ENCODE measurements at places on chromosomes 4 and X. TPM values are rescaled to one million over a fixed set of nuclear protein-coding genes. Genes with fewer than 3 reads are reported as not detected.

DNA sequence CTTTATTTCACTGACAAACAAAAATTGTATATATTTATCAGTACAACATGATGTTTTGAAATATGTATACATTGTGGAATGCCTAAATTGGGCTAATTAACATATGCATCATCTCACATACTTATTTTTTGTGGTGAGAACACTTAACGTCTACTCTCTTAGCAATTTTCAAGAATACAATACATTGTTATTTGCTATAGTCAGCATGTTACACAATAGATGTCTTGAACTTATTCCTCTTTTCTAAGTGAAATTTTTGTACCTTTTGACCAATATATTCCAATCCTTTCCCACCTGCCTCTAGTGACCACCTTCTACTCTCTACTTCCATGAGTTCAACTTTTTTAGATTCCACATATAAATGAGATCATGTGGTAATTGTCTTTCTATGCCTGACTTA is 35.1 kb downstream of the C4orf46 start:
- no peaks in the 10 kb centered on the region for H3K27me3 ChIP-seq
- DNase-seq = no peak
- no peaks in the 10 kb centered on the region for H3K36me3 ChIP-seq
- H3K4me1 ChIP-seq = no peaks in the 10 kb centered on the region

DNA sequence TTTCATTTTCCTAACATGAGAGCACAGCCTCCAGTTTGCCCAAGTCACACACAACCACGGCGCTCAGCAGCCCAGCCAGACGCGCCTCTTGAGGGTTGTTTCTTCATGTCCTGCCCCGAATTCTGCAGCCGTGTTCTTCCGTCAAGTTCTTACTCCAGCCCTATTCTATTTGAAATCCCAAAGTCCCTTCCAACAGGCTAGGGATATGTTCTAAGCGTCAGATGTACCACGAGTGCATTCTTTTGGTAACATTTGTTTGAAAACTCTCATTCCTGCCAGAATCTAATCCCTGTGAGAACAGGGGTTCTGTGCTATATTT is 23.1 kb downstream of the ACSL1 start:
- no peak overlapping the region for H3K4me3 ChIP-seq
- H3K27me3 ChIP-seq = no peaks in the 10 kb centered on the region
- H3K4me1 ChIP-seq = peaks cover 4% of the 10 kb centered on the region
- no peak for DNase-seq

- no peak for DNase-seq
- no peaks in the 10 kb centered on the region for H3K4me1 ChIP-seq
- no peak overlapping the region for H3K4me3 ChIP-seq
- no peak overlapping the region for H3K27ac ChIP-seq
- no peaks in the 10 kb centered on the region for H3K27me3 ChIP-seq
Measured at GRCh38 chr4:126697748-126698147, 935.0 kb upstream of the INTU start.

GRCh38 chr4:2593003-2593402 is 56.6 kb downstream of the FAM193A start:
- no peaks in the 10 kb centered on the region for H3K27me3 ChIP-seq
- no peak for DNase-seq
- H3K36me3 ChIP-seq = no peaks in the 10 kb centered on the region
- H3K4me1 ChIP-seq = peaks cover 9% of the 10 kb centered on the region
- H3K27ac ChIP-seq = no peak overlapping the region

GRCh38 chrX:48992341-48992740 is 9.7 kb downstream of the GRIPAP1 start:
- no peaks in the 10 kb centered on the region for H3K27me3 ChIP-seq
- H3K36me3 ChIP-seq = no peaks in the 10 kb centered on the region
- DNase-seq = no peak
- no peak overlapping the region for H3K4me3 ChIP-seq

GRCh38 chr4:175405961-175406360 is 406.1 kb downstream of the GPM6A start:
- no peaks in the 10 kb centered on the region for H3K36me3 ChIP-seq
- H3K27me3 ChIP-seq = no peaks in the 10 kb centered on the region

DNA sequence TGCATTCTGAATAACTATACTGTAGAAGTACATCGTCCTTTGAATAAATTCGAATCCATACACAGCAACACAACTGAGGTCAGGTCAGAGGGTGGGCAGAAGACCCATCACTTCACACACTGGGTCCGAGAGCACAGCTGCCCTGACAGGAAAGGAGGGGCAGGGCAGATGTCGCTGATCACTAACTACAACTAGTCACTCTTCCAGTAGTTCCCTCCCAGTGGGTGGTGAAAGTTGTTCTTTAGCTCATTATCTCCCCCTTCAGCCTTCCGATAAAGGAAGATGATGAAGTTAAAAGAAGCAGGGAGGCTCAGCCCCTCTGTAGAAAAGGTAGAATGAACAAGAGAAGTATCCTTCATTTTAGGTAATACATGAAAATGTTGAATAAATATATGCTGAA is 278.9 kb downstream of the INPP4B start:
- H3K27me3 ChIP-seq = no peaks in the 10 kb centered on the region
- no peaks in the 10 kb centered on the region for H3K4me1 ChIP-seq
- H3K27ac ChIP-seq = no peak overlapping the region
- H3K36me3 ChIP-seq = no peaks in the 10 kb centered on the region
- DNase-seq = no peak
- H3K4me3 ChIP-seq = no peak overlapping the region

DNA sequence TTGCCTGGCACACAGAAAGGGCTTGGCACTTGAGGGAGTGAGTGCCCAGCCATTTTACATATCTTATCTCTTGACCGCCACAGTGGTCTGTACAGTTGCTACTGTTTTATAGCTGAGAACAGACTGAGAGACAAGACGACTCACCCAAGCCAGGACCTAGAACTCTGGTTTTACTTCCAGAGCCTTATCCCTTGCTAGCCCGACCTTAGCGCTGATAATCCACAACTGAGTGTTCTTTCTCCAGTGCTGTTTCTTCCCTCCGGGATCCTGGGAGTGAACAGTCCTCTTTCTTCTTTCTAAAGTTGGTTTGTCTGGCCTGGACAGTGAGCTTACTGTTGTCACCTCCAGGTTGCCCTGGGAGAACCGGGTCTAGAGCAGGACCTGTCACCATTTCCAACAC is 52.5 kb upstream of the TADA2B start:
- H3K27ac ChIP-seq = no peak overlapping the region
- peaks cover 7% of the 10 kb centered on the region for H3K36me3 ChIP-seq
- H3K4me3 ChIP-seq = no peak overlapping the region
- no peak for DNase-seq
- peaks cover 27% of the 10 kb centered on the region for H3K4me1 ChIP-seq
- H3K27me3 ChIP-seq = no peaks in the 10 kb centered on the region

GRCh38 chr4:11286533-11286932 is 142.2 kb downstream of the HS3ST1 start:
- no peaks in the 10 kb centered on the region for H3K4me1 ChIP-seq
- H3K27me3 ChIP-seq = no peaks in the 10 kb centered on the region
- no peaks in the 10 kb centered on the region for H3K36me3 ChIP-seq
- no peak for DNase-seq

GRCh38 chrX:103733017-103733416 is 22.3 kb downstream of the TMEM31 start:
- no peak overlapping the region for H3K4me3 ChIP-seq
- no peak overlapping the region for H3K27ac ChIP-seq
- DNase-seq = no peak
- no peaks in the 10 kb centered on the region for H3K36me3 ChIP-seq
- no peaks in the 10 kb centered on the region for H3K4me1 ChIP-seq
- H3K27me3 ChIP-seq = peaks cover 9% of the 10 kb centered on the region

DNA sequence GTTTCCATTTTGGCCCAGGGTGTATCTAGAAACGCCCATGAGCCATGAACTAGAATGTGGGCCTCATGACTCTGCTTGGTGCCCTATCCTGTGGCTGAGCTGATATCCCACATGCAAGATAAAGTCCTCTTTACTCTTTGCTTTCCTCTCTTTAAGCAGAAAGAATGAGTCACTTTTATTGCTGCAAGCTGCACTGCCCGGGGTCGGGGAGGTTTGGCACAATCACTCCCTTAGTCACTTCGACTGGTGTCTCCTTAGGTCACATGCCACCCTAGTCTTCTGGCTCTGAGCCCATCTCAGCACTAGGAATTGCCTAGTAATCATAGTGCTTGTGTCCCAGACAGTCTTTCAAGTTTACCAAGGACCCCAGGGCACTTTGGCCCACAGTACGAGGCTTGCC is 75.1 kb upstream of the CXorf66 start:
- no peaks in the 10 kb centered on the region for H3K27me3 ChIP-seq
- no peaks in the 10 kb centered on the region for H3K36me3 ChIP-seq
- no peak overlapping the region for H3K27ac ChIP-seq
- DNase-seq = no peak
- H3K4me1 ChIP-seq = no peaks in the 10 kb centered on the region

DNA sequence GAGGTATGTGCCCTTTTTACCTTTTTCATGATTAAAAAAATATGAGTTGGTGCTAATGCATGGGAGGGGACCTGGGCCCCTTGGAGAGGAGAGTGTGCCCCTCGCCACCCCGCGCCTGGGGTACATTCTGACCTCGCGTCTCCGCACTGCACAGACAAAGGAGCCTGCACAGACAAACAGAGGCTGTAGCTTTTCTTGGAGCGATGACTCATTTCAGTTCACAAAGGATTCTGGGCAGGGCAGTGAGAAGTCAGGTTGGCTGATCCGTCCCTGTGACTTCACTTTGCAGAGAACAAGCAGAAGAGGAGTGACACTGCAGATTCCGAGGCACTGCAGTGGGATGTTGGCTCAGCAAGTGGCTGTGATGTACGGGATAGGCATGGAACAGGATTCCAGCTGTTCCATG is 82.9 kb downstream of the STOX2 start:
- peak; percentile 28 for DNase-seq
- peak overlapping the region; percentile 3 for H3K27ac ChIP-seq
- H3K27me3 ChIP-seq = no peaks in the 10 kb centered on the region
- no peaks in the 10 kb centered on the region for H3K36me3 ChIP-seq

- H3K4me1 ChIP-seq = no peaks in the 10 kb centered on the region
- no peaks in the 10 kb centered on the region for H3K36me3 ChIP-seq
- no peak overlapping the region for H3K4me3 ChIP-seq
- no peaks in the 10 kb centered on the region for H3K27me3 ChIP-seq
- H3K27ac ChIP-seq = no peak overlapping the region
- DNase-seq = no peak
Measured at GRCh38 chr4:30962939-30963338, 242.8 kb downstream of the PCDH7 start.

DNA sequence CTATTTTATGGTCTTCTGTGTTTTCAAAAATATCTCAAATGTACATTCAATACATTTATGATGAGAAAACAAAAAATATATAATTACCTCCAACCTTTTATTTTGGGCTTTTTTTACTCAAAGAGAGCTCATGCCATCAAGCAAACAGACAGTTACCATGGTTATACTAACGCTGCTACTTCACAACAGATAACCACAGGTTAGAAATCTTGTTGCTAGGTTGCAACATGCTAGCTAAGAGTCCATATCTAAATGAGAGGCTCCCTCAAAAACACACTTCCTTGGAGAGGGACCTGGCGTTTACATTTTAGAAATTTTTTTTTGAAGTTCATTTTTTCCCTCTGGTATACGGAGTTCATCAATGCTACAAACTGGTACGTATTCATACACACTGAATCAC is 44.3 kb downstream of the TBC1D9 start:
- no peak overlapping the region for H3K27ac ChIP-seq
- no peaks in the 10 kb centered on the region for H3K36me3 ChIP-seq
- DNase-seq = no peak
- no peaks in the 10 kb centered on the region for H3K4me1 ChIP-seq
- no peak overlapping the region for H3K4me3 ChIP-seq
- H3K27me3 ChIP-seq = no peaks in the 10 kb centered on the region

DNA sequence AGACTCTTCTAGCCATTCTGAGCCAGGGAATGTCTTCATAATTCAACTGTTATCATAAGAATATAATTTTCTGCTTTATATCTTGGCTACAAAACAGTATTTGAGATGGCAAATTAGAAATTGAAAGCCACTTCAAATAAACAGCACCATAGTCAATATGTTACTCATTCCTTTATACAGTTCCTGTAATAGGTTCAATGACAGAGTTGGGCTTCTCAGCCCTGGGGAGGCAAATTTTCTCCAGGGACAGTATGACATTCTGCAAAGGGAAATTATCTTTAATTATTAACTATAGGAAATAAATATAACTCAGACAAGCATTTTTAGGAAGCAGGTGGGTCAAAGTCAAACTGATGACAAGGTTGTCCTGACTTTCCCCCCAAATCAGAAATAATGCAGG is 71.9 kb upstream of the RPS6KA6 start:
- no peaks in the 10 kb centered on the region for H3K27me3 ChIP-seq
- no peak overlapping the region for H3K4me3 ChIP-seq
- no peaks in the 10 kb centered on the region for H3K4me1 ChIP-seq
- H3K36me3 ChIP-seq = no peaks in the 10 kb centered on the region
- H3K27ac ChIP-seq = no peak overlapping the region

DNA sequence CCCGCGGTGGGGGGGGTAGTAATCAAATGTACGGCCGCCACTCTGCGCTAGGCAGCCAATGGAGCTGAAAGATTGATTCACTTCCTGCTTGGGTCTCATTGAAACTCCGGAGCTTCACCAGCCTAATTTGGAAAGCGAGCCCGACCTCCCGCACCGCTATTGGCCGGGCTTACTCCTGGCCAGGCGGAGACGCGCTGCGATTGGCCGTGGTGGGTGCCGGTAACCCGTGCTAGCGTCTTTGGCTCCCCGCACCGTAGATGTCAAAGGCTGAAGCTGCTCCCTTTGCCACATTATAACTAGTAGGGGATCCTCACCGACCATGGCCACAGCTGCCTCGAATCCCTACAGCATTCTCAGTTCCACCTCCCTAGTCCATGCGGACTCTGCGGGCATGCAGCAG is at the start of gene POU3F4:
Gene POU3F4 (plus strand): TSS at position 285 of the 400 bp plus-strand sequence. CDS start 35 bp downstream, at position 320.
- no peaks in the 10 kb centered on the region for H3K4me1 ChIP-seq
- no peak for DNase-seq
- no peak within 1 kb of the TSS for H3K27ac ChIP-seq
- no peak within 1 kb of the TSS for H3K4me3 ChIP-seq
- no peaks in the 10 kb centered on the region for H3K36me3 ChIP-seq

GRCh38 chrX:49792376-49792775 is 36.7 kb upstream of the PAGE4 start:
- DNase-seq = no peak
- H3K27ac ChIP-seq = no peak overlapping the region
- H3K4me1 ChIP-seq = no peaks in the 10 kb centered on the region
- H3K27me3 ChIP-seq = peaks cover 2% of the 10 kb centered on the region
- H3K36me3 ChIP-seq = no peaks in the 10 kb centered on the region

Gene FAM47A
- not detected for total RNA-seq

Gene BTC
- total RNA-seq = 0.08 TPM

Gene ABCG2
- 63.3 TPM for total RNA-seq

Gene CLIC2
- 0.80 TPM for total RNA-seq

Gene PAGE1
- total RNA-seq = not detected

Gene TLR2
- total RNA-seq = 0.28 TPM

Gene HHIP
- total RNA-seq = 0.08 TPM

Gene HTR2C
- not detected for total RNA-seq

Data from Panc1 (cell line).